ENCODE measurements at places on chromosomes 2 and 18.
A peak's percentile ranks its signal among the peaks of the same experiment; 100 is the strongest.

DNA sequence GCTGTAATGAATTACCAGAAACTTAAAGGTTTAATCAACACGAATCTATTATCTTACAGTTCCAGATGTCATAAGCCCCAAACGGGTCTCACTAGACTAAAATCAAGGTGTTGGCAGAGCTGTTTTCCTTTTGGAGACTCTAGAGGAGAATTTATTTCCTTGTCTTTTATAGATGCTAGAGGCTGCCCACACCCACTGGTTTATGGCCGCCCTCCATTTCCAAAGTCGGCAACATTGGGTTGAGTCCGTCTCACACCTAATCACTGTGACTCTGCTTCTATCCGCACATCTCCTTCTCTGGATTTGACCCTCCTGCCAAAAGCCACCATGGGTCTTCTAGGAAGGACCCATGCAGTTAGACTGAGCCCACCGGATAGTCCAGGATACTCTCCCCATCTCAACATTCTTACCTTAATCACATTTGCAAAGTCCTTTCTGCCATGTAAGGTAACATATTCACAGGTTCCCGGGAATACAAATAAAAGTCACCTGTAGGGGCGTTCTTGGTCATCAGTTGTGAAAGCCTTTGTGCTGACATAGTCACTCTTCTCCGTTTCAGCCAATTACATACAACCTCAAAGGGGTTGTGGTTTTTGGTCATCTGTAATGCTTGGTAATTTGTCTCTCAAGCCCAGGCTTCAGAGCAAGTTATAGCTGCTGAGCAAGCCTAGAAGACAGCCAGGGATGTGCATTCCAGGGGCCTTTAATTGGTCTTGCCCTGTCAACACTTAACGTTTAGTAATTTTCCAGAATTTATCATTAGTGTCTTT lies 179.4 kb downstream of the ANTXR1 start:
- no peak for DNase-seq

DNA sequence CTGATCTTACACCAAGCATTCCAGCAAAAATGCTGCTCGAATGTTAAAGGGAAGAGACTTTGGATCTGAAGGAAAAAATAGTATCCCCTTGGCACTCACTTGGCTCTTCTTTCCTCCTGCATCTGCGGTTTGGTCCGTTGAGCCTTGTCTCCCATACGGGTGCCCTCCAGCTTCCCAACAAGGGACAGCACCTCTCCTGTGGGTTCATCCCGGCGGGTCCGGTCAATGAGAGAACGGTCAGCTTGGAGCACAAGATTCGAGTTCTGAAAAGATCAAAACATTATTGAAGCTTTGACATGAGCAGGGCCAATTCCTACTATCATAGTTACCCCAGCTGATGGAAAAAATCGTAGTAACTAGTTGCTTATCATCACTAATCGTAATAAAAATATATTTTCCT lies 740 bp downstream of the SNRNP200 start:
- DNase-seq = no peak

GRCh38 chr18:2857491-2858131 lies 10.8 kb downstream of the EMILIN2 start:
- DNase-seq = peak; percentile 48

- DNase-seq = no peak
Observed at GRCh38 chr2:119485336-119486110, 38.8 kb downstream of the SCTR start.

DNA sequence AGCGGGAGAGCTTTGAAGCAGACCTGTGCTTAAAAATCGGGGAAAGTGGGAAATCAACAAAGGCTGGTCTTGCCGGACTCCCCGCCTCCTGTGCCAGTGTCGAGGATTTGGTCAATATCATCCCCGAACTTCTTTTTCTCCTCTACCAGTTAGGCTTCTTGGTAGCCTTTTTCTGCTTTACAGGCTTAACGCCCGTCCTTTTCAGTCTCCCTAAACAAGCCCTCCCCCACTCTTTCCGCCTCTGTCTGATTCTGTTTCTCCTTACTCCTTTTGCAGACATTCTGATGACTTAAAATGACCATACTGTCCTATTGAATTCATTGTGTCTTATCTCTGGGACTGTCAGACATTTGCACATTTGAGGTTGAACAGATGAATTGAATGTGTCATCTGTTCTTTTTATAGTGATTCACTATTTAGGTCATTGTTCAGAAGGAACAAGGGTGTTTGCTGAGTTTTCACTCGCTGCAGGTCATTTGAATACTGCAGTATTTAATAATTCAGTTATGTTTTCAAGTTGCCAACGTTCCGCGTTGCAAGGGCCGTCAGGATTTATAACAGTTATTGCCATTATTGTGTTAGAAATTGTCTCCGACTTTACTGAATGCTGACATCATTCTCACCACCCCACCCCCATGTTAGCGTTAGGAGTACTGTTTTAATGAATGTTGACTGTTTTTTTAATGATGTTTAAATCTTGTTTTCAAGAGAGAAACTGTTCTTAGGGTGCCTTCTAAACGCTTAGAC lies 1.1 kb downstream of the ITGAV start:
- DNase-seq = peak; percentile 74

DNA sequence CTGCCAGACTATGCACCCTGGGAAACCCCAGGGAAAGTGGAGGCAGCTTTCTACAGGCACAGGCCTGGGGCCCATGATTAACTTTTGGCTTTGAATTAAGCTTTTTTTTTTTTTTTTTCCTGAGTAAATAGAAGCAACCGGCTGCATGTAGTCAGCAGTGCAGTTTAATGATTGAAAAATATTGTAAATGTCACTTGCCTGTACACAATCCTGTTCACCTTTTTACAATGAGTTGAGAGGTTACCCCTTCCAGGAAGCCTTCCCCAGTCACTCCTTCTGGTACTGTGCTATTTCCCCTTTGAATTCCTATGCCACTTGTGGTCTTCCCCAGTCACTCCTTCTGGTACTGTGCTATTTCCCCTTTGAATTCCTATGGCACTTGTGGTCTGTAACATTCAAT lies 475.6 kb downstream of the TDRD15 start:
- DNase-seq = no peak

Data from LHCN-M2 (cell line).